ENCODE measurements at places on chromosomes 4 and X.

- DNase-seq: peak; percentile 60
Observed at GRCh38 chr4:140151699-140152012, 2.3 kb downstream of the MAML3 start.

DNA sequence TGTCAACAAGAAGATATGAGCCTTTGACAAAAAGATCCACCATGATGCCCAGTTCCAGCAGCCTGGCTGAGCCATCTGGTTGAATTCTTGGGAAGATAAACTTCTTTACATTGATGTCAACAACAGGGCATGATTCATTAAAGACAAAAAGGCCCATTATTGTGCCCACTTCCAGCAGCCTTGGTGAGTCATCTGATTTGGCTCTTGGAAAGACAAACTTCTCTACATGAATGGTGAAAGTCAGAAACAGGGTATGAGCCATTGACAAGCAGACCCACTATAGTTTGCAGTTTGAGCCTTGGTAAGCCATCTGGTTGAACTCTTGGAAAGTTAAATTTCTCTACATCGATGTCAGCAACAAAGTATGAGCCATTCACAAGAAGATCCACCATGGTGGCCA lies 4.1 kb upstream of the CSF2RA start:
- no peak for DNase-seq

- DNase-seq: peak; percentile 85
Observed at GRCh38 chrX:130024127-130024526, 41.7 kb downstream of the BCORL1 start.

DNA sequence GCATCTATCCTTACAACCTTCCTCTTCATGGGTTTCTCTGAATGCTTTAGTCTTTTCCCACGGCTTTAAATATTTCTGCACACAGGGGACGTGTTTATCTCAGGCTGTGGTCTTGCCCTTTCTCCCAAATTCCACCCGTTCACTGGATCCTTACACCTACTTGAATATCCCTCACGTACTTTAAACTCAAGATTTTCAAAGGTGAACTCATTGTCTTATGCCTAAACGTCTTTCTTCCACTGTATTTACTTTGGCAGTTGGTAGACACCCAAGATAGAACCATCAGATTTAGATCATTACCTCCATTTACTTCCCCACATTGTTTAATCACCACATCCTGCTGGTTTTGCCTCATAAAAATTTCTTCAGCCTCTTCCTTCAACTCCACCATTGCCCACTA lies 269.2 kb downstream of the CBLL2 start:
- no peak for DNase-seq

DNA sequence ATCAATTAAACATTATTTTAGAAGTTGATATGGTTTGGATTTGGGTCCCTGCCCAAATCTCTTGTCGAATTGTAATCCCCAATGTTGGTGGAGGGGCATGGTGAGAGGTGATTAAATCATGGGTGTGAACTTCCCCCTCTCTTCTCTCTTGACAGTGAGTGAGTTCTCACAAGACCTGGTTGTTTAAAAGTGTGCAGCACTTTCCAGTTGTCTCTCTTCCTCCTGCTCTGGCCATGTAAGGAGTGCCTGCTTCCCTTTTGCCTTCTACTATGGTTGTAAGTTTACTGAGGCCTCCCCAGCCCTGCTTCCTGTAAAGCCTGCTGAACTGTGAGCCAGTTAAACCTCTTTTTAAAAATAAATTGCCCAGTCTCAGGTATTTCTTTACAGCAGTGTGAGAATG lies 141.4 kb downstream of the GALNTL6 start:
- peak; percentile 45 for DNase-seq

- DNase-seq: no peak
Observed at GRCh38 chr4:91064157-91064853, 937.1 kb downstream of the CCSER1 start.

DNA sequence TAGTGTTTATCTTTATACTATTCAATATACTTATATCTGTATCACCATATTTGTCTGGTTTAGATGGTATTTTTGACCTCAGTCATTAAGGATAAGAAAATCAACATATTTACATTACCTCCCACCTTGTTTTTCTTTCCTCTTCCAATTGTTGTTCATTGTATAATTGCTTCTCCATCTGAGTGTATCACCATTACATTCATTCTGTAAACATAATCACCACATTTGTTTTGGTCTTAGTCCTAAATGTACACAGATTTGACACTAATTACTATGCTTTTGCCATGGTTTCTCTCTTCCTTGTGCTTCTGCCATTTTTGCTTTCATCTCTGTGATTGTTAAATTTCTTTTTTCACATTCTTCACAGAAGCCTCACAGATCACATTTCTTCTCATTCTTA lies 12.7 kb downstream of the ARMCX6 start:
- no peak for DNase-seq

GRCh38 chrX:6904156-6904555 lies 243.4 kb upstream of the STS start:
- no peak for DNase-seq

GRCh38 chr4:170497689-170498088 lies 407.9 kb upstream of the AADAT start:
- no peak for DNase-seq

DNA sequence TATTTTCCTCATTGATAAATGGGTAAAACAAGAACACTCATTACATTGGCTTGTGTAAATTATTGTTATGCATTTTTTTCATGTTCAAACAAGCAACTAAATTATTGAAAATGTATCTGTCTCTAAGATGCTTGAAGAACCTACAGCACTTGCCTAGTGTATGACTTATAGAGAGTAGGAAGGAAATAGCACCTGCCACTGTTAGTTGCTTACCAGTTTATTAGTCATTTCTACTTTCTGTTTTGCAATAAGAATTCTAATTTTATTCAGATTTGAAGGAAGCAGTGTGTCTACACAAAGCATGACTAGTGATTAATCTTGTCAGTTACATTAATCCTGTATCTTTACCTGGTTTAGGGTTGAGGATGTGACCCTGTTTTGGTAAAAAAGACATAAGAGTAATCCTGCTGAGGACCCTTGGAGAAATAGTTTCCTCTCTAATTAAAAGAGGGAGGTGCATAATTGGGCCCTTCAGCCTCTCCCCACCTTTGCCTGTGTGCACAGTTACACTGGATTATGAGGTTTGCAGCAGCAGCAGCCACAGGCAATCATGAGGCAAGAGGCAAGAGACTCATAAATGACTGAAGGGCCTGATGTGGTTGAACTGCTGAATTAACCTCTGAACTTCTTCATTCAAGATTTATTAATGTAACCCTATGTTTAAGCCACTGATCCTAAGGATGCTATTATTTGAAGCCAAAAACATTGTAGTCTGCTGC lies 1202.1 kb downstream of the ADGRL3 start:
- DNase-seq: peak; percentile 35

- no peak for DNase-seq
Observed at GRCh38 chrX:134646691-134647090, 11.6 kb downstream of the PLAC1 start.

- peak; percentile 41 for DNase-seq
Observed at GRCh38 chr4:8201321-8201781, 2.3 kb downstream of the SH3TC1 start.

DNA sequence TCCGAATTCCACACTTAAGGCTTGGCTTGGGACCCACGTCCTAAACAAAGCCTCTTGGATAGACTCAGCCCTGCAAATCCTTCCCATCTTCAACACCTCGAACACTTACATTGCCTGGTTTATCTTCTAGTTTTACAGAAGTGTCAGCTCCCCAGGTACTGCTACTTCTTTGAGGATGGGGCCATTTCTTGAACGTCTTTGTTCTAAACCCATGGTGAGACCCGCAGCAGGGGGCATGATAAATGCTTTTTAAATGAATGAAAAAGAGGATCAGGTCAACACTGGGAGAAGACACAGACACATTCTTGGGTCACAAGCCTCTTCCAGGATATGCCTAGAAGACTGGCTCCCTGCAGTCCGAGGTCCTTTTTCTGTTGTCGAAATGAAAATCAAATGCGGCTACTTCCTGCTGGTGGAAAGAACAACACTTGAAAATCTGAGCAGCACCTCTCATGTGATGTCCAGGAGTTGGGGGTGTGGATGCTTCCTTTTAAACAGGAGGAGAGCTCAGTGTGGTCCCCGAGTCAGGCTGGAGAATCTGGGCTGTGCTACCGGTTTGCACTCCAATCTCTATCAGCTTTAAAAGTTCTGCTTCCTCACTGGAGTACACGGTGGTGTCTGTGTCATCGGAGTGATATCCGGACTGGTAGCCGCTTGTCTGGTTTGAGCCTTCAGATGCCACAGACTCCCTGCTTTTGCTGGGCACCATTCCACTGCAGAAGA lies 45.8 kb downstream of the KDR start:
- no peak for DNase-seq
